ENCODE measurements at places on chromosomes 13 and 19.

DNA sequence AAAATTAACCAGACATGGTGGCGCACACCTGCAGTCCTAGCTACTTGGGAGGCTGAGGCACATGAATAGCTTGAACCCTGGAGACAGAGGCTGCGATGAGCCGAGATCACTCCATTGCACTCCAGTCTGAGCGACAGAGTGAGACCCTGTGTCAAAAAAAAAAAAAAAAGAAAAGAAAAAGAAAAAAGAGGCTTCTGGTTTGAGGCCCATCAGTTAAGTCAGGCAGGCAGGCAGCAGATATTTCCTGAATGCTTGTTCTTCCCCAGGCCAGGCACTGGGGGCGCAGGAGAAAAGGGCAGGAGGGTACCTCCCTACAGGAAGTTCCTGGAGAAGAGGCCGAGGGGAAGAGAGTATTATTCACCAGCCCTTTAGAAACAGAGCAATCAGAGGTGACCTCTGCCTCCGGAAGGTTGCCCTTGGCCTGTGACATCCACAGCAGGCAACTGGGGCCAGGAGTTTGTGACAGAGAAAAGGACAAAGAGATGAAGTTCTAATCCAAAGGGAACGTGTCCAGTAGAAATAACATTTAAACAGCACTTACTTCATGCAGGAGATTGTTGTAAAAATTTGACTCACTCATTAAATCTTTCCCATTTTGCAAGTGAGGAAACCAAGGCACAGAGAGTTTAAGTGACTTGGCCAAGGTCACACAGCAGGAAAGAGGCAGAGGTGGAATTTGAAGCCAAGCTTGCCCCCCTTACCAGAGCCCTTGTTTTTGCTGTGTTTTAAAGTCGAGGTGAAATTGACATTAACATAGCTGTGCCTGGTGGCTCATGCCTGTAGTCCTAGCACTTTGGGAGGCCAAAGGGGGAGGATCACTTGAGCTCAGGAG lies 4.3 kb upstream of the RLN3 start:
- no peak for DNase-seq

DNA sequence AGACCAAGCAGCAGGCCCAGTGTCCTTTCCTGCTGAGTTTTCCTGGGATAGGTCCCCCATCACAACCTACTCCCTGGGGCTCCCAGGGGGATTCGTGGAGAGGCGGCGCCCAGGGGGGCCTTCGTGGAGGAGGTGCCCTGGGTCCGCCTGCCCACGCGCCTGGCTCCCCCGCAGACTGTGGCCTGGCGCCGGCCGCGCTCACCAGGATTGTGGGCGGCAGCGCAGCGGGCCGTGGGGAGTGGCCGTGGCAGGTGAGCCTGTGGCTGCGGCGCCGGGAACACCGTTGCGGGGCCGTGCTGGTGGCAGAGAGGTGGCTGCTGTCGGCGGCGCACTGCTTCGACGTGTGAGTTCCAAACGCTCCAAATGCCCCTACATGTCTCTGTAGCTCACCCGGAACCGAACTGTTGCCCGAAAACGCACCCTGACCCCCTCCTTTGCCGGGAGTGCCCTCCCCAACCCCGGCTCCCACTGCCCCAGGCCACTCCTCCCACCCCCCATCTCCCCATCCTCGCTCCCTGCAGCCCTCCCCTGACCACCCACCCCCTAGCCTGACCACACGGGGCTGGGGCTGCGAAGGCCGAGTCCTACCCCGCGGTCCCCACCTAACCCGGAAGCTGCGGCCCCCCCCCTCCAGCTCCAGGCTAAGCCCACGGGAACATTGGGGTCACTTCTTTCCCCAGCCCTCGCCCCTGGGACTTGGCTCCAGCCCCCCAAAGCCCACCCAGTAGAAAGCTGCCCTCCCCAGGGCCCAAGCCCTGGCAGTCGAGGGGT lies 3.3 kb downstream of the TIMM13 start:
- DNase-seq = no peak

GRCh38 chr19:15166700-15167099 lies 34.1 kb downstream of the NOTCH3 start:
- no peak for DNase-seq

GRCh38 chr19:16337809-16338469 lies 13.3 kb downstream of the KLF2 start:
- DNase-seq = no peak

GRCh38 chr13:108734676-108735075 lies 105.3 kb downstream of the MYO16 start:
- no peak for DNase-seq

GRCh38 chr13:51643882-51644281 lies 59.6 kb downstream of the WDFY2 start:
- no peak for DNase-seq

DNA sequence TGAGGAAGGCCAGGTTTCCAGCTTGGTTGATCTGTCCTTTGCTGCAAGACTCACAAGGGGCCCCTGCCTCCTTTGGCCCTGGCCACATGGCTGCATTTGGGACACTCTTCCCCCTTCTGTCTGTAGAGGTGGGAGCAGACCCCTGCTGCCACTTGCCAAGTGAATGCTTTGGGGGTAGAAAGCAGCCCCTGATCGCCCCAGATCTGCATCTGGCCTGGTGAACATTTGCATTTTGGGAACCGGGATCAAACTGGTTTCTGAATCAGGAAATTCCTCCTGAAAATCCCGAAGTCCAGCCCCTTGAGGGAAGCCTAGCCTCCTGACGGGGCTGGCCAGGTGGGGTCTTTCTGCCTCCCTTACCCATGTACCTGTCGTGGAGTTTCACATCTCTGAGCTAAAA lies 14.9 kb downstream of the DPF1 start:
- no peak for DNase-seq

GRCh38 chr13:91776611-91777193 lies 378.3 kb downstream of the GPC5 start:
- DNase-seq = no peak

DNA sequence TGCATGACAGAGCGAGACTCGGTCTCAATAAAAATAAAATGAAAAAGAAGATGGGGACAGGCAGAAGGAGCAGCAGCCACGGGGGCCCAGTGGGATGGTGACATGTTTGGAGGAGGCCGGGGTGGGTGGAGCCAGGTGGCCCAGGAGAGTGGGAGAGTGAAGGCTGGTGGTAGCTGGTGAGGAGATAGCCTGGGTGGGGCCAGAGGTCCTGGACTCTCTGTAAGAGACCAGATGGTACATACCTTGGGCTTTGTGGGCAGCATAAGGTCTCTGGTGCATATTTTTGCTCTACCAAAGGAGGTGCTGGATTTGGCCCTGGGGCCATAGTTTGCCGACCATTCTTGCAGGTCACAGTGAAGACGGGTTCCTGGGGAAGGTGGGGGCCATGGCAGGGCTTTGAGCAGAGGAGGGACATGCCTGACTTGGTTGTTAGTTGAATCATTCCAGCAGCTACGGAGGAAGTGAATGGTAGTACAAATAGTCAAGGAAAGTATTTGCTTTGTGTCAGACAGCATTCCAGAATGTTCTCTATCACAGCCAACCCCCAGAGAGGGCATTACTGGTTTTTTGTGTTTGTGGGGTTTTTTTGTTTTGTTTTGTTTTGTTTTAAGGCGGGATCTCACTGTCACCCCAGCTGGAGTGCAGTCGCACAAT lies 69.1 kb downstream of the ARHGEF18 start:
- DNase-seq = no peak

DNA sequence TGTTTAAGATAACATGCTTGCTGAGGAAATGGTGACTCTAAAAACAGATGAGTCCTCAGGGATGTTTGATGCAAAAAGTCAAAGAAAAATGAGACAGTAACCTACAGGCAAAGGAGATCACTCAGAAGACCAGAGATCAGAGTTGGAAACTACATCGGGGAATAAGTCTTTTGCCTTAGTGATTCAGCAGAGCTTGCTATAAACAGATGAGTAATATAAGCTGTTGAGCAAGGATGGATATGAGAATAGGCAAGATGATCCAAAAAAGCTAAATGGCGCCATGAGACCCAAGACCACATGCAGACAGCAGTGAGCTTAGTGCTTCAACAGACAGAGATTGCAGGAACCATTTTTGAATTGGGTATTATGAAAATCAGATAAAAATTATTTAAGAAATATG lies 168.6 kb downstream of the POSTN start:
- DNase-seq = no peak

- DNase-seq = no peak
Measured at GRCh38 chr19:50983625-50984292, at the start of gene KLK7. KLK7 (minus strand) TSS chr19:50983917; CDS start chr19:50982399, 1,518 bp downstream.

GRCh38 chr19:33240181-33240771 lies 14.6 kb upstream of the SLC7A10 start:
- DNase-seq = no peak

DNA sequence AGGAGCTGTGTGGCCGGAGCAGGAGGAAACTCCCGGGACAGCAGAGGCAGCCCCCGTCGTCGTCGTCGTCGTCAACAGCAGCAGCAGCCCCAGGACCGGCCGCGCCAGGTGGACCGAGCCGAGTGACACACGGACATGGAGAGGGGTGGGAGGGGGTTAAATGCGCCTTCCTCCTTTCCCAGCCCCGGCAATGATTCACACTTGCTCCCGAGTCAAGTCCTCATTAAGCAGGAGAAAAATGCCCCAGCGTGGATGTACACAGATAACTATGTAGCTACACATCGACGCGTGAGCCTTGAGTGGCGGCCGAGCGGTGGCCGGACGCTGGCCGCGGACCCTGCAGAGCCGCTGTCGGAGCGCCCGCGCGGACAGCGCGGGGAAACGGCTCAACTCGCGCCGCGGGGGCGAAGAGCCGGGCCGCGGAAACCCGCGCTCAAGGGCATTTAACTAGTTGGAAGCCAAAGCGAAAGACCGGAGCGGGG lies 645 bp downstream of the UBL3 start:
- peak; percentile 27 for DNase-seq

DNA sequence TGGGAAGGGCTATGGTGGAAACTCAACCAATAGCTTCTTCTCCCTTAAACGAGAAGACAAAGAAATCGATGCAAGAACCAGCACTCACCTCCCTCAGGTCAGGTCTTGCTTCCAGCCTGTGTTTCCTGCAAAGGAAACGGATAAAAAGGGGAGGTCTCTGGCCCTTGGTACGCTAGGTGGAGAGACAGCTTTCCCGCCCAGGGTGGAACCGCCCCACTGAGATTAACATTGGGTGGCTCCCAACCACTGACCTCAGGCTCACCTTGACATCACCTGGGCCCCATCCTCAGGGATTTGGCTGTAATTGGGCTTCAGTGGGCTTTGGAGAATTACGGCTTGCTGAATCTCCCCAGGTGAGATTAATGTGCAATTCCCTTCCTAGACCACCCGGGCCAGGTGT lies at the start of gene NLRP7:
TSS of gene NLRP7 (minus strand) at position 150 of the 400 bp plus-strand sequence.
- DNase-seq = no peak

DNA sequence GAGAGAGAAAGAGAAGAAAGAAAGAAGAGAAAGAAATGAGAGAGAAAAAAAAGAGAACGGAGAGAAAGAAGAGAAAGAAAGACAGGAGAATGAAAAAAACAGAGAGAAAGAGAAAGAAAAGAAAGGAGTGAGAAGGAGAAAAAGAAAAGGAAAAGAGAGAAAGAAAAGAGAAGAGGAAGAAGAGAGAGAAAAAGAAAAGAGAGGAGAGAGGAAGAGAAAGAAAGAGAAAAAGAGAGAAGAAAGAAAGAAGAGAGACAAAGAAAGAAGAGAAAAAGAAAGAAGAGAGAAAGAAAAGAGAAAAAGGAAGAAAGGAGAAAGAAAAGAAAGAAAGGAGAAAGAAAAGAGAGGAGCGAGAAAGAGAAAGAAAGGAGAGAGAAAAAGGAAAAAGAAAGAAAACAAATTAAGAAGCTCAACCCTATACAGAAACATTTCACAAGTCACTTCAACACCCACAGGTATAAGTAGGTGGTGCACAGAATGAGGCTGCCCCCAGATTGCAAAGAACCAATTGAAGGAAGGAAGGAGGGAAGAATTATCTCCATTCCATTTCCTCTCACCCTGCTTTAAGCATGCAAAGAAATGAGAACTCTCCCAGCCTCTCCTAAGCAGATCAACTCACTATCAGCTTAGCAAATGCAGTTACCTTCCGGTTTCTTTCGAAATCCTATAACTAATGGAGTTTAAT lies 98.8 kb upstream of the CACNA1A start:
- DNase-seq = no peak

DNA sequence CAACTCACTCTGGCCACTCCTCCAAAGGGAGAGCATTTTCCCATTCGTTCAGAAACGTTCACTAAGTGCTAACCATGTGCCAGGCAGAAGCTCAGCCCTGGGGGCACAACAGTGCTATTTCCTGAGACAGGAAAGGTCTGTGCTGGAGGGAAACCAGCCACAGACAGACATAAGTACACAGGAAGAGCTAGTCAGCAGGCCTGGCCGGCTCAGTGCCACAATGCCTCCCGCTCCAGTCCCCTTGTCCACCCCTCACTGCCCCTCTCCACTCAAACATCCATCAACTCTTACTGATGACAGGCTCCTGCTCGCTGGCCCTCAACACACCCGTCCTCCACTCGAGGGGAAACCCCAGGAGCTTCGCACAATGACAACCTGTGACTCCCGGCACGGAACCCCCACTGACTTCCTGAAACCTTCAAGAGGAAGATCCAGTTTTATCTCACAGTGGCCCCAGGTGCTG lies 11.3 kb upstream of the PLA2G4C start:
- no peak for DNase-seq

GRCh38 chr13:24668511-24668910 lies 11.7 kb upstream of the ATP12A start:
- no peak for DNase-seq

DNA sequence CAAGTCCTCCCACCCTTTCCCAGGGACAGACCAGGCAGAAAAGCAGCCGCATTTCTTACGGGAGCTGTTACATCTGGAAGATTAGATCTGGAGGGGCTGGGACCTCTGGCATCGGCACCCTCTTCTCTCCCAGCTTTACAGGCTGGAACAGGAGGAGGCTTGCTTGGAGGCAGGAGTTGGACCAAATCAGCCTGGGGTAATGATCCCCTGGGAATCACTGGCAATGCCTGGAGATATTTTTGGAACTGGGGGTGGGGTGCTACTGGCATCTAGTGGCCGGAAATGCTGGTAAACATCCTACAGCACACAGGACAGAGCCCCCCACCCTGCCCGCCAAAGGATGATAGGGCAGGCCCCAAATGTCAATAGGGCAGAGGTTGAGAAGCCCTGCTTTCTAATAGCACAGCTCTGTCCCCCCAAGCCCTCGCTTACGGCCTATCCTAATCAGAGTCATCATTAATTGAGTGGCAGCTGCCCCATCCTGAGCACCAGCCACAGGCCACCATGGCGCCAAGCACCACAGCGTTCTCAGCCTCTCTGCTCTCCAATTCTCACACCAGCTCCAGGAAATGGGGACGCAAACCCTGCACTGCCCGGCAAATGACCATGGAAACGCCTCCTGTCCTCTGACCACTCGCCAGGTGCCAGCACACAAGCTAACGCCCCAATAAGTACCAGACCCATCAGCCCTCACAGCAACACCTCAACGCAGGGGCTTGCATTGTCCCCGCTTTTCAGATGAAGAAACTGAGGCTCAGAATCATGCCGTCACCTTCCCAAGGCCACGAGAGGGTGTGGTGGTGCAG lies 20.6 kb downstream of the LRRC4B start:
- DNase-seq = no peak

GRCh38 chr13:80211566-80211965 lies 129.4 kb downstream of the SPRY2 start:
- DNase-seq = no peak

- DNase-seq = peak; percentile 8
Measured at GRCh38 chr19:39705578-39706188, 1.4 kb downstream of the LGALS14 start.

DNA sequence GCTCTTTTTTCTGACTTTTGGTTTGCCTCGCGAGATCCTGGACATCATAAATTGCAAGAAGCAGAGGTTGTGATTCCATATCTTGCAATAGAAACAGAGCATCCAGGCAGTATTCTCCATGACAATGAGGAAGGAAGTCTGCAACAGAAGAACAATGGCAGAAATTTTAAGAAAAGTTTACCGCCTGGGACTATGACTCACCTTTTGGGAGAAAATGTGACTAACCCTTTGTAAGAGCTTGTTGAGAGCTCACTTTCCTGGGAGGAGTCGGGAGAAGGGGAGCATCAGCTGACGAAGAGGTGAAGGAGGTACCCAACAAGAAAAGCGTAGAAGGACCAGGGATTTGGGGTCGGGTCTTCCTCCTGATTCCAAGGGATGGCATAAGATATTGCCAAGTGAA lies 34.3 kb upstream of the TNFSF11 start:
- no peak for DNase-seq
